Thoracic aorta endothelial cell (primary cell): ENCODE measurements at places on chromosomes 3 and 15. TPM values are rescaled to one million over a fixed set of nuclear protein-coding genes. Genes with fewer than 3 reads are reported as not detected.

The CHRM5 gene
- not detected in 2 replicates for total RNA-seq

The FYTTD1 gene
- total RNA-seq, result 62.2 and 65.4 TPM in 2 replicates

The TMEM212 gene
- not detected in 2 replicates for total RNA-seq

The ATP10A gene
- under 0.01 TPM in 2 replicates for total RNA-seq

The ROPN1B gene
- total RNA-seq, result not detected in 2 replicates

The IL16 gene
- 0.22 and 0.93 TPM in 2 replicates for total RNA-seq

The TPRG1 gene
- 0.13 TPM in 1 of 2 replicates, not detected in the other for total RNA-seq

The ATG3 gene
- 88.4 and 88.7 TPM in 2 replicates for total RNA-seq

The MYLK gene
- total RNA-seq, result 17.8 and 41.6 TPM in 2 replicates

The SAMMSON gene
- not detected in 2 replicates for total RNA-seq

The CDHR4 gene
- not detected in 2 replicates for total RNA-seq

The CGNL1 gene
- total RNA-seq, result 31.5 and 55.5 TPM in 2 replicates

The CLEC3B gene
- total RNA-seq, result not detected in 2 replicates

The SLC28A1 gene
- total RNA-seq, result not detected in 2 replicates

The FANCD2OS gene
- total RNA-seq, result not detected in 2 replicates

The CLSTN2 gene
- under 0.01 and 0.07 TPM in 2 replicates for total RNA-seq

The RARRES1 gene
- 0.57 and 0.66 TPM in 2 replicates for total RNA-seq

The SST gene
- total RNA-seq, result not detected in 2 replicates

The MAGI1 gene
- total RNA-seq, result 34.3 and 47.1 TPM in 2 replicates

The GNAT1 gene
- total RNA-seq, result not detected in 2 replicates

The SGO1 gene
- total RNA-seq, result 16.4 and 26.0 TPM in 2 replicates

The ZIC4 gene
- 0.40 TPM in 1 of 2 replicates, not detected in the other for total RNA-seq

The ZNF35 gene
- 18.5 and 21.9 TPM in 2 replicates for total RNA-seq
